ENCODE measurements at places on chromosomes 1 and 21.

- no peaks in the 10 kb centered on the region for H3K27me3 ChIP-seq
- no peak for DNase-seq
- no peak overlapping the region for H3K27ac ChIP-seq
- peak overlapping the region; percentile 73 for H3K4me3 ChIP-seq
- no peaks in the 10 kb centered on the region for H3K36me3 ChIP-seq
Observed at GRCh38 chr1:169368406-169368769, 393 bp downstream of the BLZF1 start.

GRCh38 chr1:212962509-212962908 is 12.2 kb downstream of the VASH2 start:
- no peak for DNase-seq
- no peaks in the 10 kb centered on the region for H3K36me3 ChIP-seq
- no peak overlapping the region for H3K27ac ChIP-seq
- H3K27me3 ChIP-seq = no peaks in the 10 kb centered on the region
- H3K4me3 ChIP-seq = no peak overlapping the region

GRCh38 chr21:26565111-26565510 is 8.0 kb downstream of the CYYR1 start:
- H3K27me3 ChIP-seq = no peaks in the 10 kb centered on the region
- no peaks in the 10 kb centered on the region for H3K4me1 ChIP-seq
- no peaks in the 10 kb centered on the region for H3K36me3 ChIP-seq
- H3K27ac ChIP-seq = no peak overlapping the region

DNA sequence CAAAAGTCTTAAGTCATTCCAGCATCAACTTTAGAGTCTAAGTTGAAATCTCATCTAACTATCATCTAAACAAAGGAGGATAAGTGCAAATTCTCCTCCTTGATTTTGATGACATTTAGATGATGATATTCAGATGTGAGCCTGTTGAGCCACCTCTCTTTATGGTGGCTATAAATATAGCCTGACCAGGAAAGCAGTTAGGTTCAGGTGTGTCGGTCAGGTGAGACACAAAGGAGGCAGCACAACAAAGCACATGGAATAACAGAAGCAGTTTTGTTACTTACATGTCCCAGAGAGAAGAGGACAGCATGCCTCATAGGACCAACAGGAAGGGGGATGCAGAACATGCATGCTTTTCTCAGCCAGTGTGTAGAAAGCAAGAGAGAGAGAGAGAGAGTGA is 30.6 kb upstream of the PLA2G2A start:
- no peaks in the 10 kb centered on the region for H3K27me3 ChIP-seq
- no peak overlapping the region for H3K4me3 ChIP-seq
- peaks cover 7% of the 10 kb centered on the region for H3K4me1 ChIP-seq

DNA sequence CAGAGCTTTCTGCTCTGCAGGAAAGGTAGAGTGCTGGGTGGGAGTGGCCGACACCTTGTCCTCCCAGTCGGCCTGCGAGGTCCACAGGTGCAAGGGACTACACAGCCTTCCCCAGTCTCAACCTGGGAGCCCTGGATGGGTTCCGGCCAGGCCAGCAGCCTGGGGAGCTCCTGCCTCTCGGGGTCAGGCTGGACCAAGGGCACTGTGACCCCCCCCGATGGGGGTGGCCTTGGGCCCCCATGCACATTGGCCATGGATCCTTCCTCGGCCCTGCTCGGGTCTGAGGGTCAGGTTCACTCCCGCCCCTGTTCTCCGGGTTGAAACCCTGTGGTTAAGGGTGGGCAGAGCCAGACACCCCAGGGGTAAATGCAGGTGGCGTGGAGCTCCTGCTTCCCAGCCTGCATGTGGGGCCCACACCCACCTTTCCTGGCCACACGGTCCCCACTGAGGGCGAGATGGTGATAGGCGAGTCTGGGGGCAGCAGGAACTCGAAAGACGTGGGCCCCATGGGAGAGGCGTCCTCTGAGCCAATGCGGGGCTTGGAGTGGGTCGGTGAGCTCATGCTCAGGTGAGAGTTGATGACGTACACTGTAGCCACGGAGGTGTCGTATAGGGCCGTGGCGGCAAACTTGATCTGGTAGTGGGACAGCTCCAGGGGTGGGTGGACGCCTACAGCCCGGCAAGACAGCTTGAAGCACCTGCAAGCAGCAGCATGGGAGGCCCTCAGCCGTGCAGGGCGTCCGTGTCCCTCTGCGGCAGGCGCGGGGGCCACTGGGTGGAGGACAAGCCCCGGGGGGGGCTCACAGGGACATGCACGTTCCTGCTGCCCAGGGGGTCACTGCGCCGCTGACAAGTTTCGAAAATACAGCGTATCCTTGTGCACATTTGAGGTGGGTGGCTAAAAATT is 10.8 kb upstream of the TMEM52 start:
- H3K4me1 ChIP-seq = no peaks in the 10 kb centered on the region
- DNase-seq = no peak
- no peaks in the 10 kb centered on the region for H3K27me3 ChIP-seq
- no peaks in the 10 kb centered on the region for H3K36me3 ChIP-seq
- H3K4me3 ChIP-seq = no peak overlapping the region

- H3K27ac ChIP-seq = no peak overlapping the region
- H3K36me3 ChIP-seq = no peaks in the 10 kb centered on the region
- no peak overlapping the region for H3K4me3 ChIP-seq
- no peaks in the 10 kb centered on the region for H3K27me3 ChIP-seq
Observed at GRCh38 chr21:42195378-42196031, 23.4 kb upstream of the ABCG1 start.

- no peaks in the 10 kb centered on the region for H3K4me1 ChIP-seq
- H3K27ac ChIP-seq = no peak overlapping the region
- H3K27me3 ChIP-seq = no peaks in the 10 kb centered on the region
- no peak for DNase-seq
- no peaks in the 10 kb centered on the region for H3K36me3 ChIP-seq
- no peak overlapping the region for H3K4me3 ChIP-seq
Observed at GRCh38 chr1:2787163-2787911, 14.2 kb downstream of the TTC34 start.

GRCh38 chr21:40383951-40384350 is 463.0 kb downstream of the DSCAM start:
- H3K36me3 ChIP-seq = no peaks in the 10 kb centered on the region
- no peak for DNase-seq
- no peaks in the 10 kb centered on the region for H3K4me1 ChIP-seq
- H3K27ac ChIP-seq = no peak overlapping the region
- H3K27me3 ChIP-seq = no peaks in the 10 kb centered on the region
- H3K4me3 ChIP-seq = no peak overlapping the region

- no peak overlapping the region for H3K27ac ChIP-seq
- H3K36me3 ChIP-seq = no peaks in the 10 kb centered on the region
- no peak for DNase-seq
- peaks cover 3% of the 10 kb centered on the region for H3K4me1 ChIP-seq
- H3K27me3 ChIP-seq = no peaks in the 10 kb centered on the region
Observed at GRCh38 chr1:168400139-168400538, 119.5 kb downstream of the TBX19 start.

DNA sequence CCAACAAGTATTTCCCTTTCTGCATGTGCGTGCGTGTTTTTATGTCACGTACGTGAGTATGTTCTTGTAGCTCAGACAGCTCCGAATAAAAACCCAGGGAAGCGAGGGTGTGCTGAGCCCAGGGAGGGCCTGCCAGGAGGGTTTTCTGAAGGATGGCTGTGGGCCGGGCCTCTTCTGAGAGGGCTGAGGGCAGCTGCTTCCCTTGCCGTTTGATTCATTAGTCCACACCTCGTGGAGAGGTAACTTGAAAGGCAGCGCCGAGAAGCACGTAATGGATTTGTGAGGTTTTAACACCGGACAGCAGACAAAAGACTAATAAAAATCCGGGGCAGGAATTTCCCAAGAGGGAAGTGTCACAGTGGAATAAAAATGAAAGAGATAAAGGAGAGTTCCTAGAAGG is 29.5 kb downstream of the CD247 start:
- H3K27me3 ChIP-seq = no peaks in the 10 kb centered on the region
- no peak for DNase-seq
- no peaks in the 10 kb centered on the region for H3K4me1 ChIP-seq
- H3K4me3 ChIP-seq = no peak overlapping the region
- no peak overlapping the region for H3K27ac ChIP-seq

- no peak for DNase-seq
- H3K4me1 ChIP-seq = peaks cover 6% of the 10 kb centered on the region
- H3K36me3 ChIP-seq = no peaks in the 10 kb centered on the region
- H3K4me3 ChIP-seq = no peak overlapping the region
Observed at GRCh38 chr1:2416403-2416802, 4.0 kb upstream of the PEX10 start.

GRCh38 chr1:152021569-152021968 is 15.2 kb downstream of the S100A11 start:
- no peaks in the 10 kb centered on the region for H3K36me3 ChIP-seq
- H3K27ac ChIP-seq = no peak overlapping the region
- H3K4me1 ChIP-seq = no peaks in the 10 kb centered on the region
- no peaks in the 10 kb centered on the region for H3K27me3 ChIP-seq
- H3K4me3 ChIP-seq = no peak overlapping the region

DNA sequence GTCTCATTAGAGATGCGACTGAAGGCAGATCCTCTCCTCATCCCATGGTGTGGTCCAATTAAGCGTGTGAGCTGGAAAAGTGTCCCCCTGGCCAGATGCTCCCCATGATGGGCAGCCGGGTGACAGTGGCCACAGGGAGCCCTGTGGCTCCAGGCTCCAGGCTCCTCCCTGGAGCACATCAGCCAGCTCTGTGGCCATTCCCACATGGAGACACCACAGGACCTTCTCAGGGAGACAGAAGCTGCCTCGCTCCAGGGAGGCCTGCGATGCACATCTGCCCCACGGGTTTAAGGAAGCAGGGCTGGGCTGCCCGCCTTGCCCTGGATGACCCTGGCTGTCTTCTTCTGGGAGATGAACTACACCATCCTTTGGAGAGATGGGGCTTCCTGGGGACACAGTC is 99.9 kb upstream of the TLR5 start:
- no peak overlapping the region for H3K4me3 ChIP-seq
- no peak for DNase-seq
- no peaks in the 10 kb centered on the region for H3K4me1 ChIP-seq

DNA sequence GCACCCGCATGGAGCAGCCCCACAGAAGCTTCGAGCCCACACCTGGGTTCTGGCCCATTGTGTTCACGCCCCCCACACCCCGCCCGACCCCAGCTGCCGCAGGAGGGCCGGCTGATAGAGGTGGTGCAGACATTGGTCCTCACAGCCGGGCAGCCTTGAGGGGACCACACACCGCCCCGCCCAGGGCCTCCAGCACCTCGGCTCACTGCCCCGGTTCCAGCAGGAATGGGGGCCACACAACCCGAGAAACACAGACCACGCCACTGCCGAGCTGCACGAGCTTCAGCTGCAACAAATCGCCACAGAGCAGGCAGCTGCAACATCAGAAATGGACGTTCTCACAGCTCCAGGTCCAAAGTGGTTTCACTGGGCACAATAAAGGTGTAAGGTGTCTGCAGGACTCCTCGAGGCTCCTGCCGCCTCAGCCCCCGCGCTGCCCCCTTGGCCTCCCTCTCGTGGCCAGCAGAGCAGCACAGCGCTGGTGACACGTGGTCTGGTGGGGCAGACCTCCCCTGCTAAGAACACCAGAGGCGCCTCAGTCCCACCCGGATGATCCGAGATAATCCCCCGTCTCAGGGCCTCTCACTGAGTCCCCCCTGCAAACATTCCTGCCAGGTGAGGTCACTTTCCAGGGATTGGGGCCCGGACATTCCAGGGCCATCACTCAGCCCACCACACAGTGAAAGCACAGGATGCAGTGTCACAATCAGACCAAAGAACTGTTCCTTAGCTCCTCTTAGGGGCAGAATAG is 62.3 kb upstream of the ADARB1 start:
- no peaks in the 10 kb centered on the region for H3K4me1 ChIP-seq
- H3K4me3 ChIP-seq = no peak overlapping the region
- H3K27me3 ChIP-seq = no peaks in the 10 kb centered on the region
- no peaks in the 10 kb centered on the region for H3K36me3 ChIP-seq

GRCh38 chr1:113325022-113325421 is 65.3 kb upstream of the MAGI3 start:
- no peaks in the 10 kb centered on the region for H3K36me3 ChIP-seq
- no peaks in the 10 kb centered on the region for H3K4me1 ChIP-seq
- DNase-seq = no peak
- no peak overlapping the region for H3K4me3 ChIP-seq

DNA sequence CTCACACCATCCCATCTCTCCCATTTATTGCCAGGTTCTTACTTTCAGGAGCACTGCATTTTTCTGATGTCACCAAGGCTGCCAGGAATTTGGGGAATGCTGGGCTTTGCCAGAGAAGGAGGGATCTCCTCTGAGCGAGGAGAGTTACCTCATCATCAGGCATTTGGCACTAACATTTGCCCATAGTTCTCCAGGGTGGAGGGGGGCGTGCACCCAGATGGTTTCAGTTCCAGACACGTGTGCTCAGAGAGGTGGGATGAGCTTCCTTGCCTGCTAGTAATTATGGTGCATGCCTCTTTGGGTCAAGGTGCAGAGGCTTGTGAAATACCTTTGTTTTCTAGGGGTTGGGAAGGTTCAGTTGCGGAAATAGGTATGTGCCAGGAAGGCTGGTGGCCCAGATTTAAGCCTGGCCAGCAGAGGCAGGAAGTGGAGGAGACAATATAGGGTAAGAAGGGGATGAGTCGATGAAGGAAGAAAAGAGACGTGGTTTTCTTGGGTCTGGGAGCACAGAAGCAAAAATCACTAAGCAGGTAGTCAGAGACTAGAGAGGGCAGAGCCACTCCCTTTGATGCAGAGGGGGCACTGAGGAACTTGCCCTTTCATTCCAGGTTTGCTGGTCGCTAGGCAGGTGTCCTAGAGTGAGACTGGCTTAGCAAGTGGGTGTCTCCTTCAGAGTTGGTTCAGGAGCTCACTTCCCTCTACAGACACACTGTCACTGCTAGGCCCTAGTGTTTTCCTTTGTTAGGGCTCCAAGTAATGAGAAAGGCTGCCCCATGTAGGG is 7.2 kb downstream of the TUFT1 start:
- no peaks in the 10 kb centered on the region for H3K36me3 ChIP-seq
- H3K4me3 ChIP-seq = no peak overlapping the region
- H3K4me1 ChIP-seq = no peaks in the 10 kb centered on the region

DNA sequence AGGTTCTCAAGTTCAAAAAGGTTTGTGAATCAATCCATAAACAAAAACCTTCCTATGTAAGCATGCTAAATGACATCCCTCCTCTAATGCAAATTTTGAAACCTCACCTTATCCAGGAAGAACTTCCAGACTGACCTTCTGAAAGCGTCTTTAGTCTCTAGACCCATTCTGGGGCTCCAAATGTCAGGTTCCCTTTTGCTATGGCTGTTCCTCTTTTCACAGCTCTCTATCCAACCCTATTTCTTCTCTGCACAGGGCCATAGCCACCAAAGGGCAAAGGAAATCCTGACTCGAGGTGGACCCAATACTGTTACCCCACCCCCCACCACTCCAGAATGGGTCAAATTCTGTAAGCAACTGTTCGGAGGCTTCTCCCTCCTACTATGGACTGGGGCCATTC is 3.4 kb downstream of the ATP1A4 start:
- H3K27me3 ChIP-seq = no peaks in the 10 kb centered on the region
- DNase-seq = no peak

GRCh38 chr1:85549244-85549643 is 31.3 kb upstream of the CCN1 start:
- no peak for DNase-seq
- no peaks in the 10 kb centered on the region for H3K27me3 ChIP-seq
- H3K27ac ChIP-seq = no peak overlapping the region
- no peaks in the 10 kb centered on the region for H3K4me1 ChIP-seq
- H3K36me3 ChIP-seq = no peaks in the 10 kb centered on the region
- no peak overlapping the region for H3K4me3 ChIP-seq

- H3K27me3 ChIP-seq = no peaks in the 10 kb centered on the region
- no peak for DNase-seq
- no peaks in the 10 kb centered on the region for H3K4me1 ChIP-seq
- H3K27ac ChIP-seq = no peak overlapping the region
- H3K36me3 ChIP-seq = no peaks in the 10 kb centered on the region
- H3K4me3 ChIP-seq = no peak overlapping the region
Observed at GRCh38 chr1:228478912-228479711, 8.1 kb upstream of the RNF187 start.
